Naive thymus-derived CD4-positive, alpha-beta T cell (primary cell): ENCODE measurements at places on chromosomes 1 and 21. TPM values are rescaled to one million over a fixed set of nuclear protein-coding genes. Genes with fewer than 3 reads are reported as not detected.

DNA sequence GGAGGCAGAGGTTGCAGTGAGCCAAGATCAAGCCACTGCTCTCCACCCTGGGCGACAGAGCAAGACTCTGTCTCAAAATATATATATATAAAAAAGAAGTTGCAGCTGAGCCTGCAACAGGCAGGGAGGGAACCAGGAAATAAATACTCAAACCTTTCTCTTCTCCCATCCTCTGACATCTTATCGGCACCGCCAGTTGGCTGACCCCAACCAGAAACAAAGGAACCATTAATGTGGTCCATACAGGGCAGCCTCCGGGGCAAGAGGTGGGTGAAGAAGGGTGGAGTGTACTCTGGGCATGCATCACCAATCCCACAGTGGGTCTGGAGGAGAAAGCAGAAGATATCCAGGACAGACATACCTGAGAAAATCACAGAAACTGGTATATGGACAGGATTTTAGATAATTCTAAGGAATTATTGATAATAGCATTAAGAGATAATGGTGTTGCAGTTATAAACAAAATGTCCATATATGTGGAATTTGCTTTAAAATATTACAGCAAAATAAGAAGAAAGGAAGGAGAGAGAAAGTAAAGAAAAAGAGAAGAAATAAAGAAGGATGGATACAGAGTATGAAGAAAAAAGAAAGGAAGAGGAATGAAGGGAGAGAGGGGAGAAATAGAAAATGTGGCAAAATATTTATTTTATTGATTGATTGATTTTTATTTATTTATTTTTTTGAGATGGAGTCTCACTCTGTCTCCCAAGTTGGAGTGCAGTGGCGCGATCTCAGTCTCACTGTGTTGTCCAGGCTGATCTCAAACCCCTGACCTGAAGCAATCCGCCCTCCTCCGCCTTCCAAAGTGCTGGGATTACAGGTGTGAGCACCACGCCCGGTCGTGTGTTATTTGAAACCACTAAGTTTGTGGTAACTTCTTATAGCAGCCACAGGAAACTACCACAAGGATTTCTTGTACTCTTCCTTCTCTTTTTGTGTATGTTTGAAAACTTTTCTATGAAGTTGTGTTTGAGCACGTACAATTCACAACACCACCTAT, 4.1 kb upstream of the PTAFR start:
- H3K4me3 ChIP-seq, result no peak overlapping the region
- H3K27me3 ChIP-seq, result no peaks in the 10 kb centered on the region
- no peak for DNase-seq
- no peak overlapping the region for H3K27ac ChIP-seq

GRCh38 chr1:232705815-232706575, 76.1 kb upstream of the SIPA1L2 start:
- no peak overlapping the region for H3K4me3 ChIP-seq
- no peak overlapping the region for H3K27ac ChIP-seq
- no peaks in the 10 kb centered on the region for H3K4me1 ChIP-seq
- no peaks in the 10 kb centered on the region for H3K36me3 ChIP-seq

- DNase-seq, result no peak
- H3K36me3 ChIP-seq, result no peaks in the 10 kb centered on the region
- H3K4me1 ChIP-seq, result no peaks in the 10 kb centered on the region
- no peak overlapping the region for H3K27ac ChIP-seq
These were observed 26.4 kb upstream of the KAZN start for GRCh38 chr1:14571810-14572767.

The NR5A2 gene
- total RNA-seq, result not detected

DNA sequence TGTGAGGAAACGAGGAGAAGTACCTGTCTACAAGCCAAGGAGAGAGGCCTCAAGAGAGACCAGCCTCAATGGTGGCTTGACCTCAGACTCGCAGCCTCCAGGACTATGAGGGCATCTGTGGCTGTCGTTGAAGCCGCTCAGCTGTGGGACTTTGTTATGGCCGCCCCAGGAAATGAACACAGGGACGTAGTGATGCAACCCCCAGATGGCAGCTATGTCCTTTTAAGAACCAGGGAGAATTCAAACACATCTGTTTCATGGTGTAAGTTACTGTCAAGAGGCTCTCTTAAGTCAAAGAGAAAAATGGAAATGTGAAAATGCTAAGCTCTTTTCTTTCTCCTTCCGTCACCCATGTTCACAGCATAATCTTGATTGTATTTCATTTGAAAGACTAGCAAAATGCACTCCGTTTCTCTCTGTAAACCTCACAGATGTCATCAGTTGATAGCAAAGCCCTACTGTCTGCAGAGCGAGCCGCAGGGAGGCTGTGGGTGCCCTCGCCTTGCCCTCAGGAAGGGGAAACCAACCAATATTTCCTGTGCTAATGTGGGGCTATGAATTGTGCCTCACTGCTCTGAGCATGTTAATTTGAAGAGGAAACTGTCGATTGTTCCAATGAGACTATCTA, 21.3 kb downstream of the UBASH3A start:
- H3K36me3 ChIP-seq, result peaks cover 44% of the 10 kb centered on the region
- no peaks in the 10 kb centered on the region for H3K27me3 ChIP-seq
- peak overlapping the region; percentile 85 for H3K27ac ChIP-seq
- peak; percentile 44 for DNase-seq
- H3K4me3 ChIP-seq, result peak overlapping the region; percentile 22
- peaks cover 71% of the 10 kb centered on the region for H3K4me1 ChIP-seq

- no peaks in the 10 kb centered on the region for H3K4me1 ChIP-seq
- H3K36me3 ChIP-seq, result no peaks in the 10 kb centered on the region
- no peaks in the 10 kb centered on the region for H3K27me3 ChIP-seq
- no peak overlapping the region for H3K4me3 ChIP-seq
- no peak for DNase-seq
These were observed 279.8 kb upstream of the VAMP3 start for GRCh38 chr1:7491109-7491817.

The PDC gene
- total RNA-seq, result not detected

The PRKACB gene
- 176 TPM for total RNA-seq

The CFAP45 gene
- 0.38 and 0.53 TPM in 2 replicates for total RNA-seq

The KDM5B gene
- total RNA-seq, result 59.2 TPM

DNA sequence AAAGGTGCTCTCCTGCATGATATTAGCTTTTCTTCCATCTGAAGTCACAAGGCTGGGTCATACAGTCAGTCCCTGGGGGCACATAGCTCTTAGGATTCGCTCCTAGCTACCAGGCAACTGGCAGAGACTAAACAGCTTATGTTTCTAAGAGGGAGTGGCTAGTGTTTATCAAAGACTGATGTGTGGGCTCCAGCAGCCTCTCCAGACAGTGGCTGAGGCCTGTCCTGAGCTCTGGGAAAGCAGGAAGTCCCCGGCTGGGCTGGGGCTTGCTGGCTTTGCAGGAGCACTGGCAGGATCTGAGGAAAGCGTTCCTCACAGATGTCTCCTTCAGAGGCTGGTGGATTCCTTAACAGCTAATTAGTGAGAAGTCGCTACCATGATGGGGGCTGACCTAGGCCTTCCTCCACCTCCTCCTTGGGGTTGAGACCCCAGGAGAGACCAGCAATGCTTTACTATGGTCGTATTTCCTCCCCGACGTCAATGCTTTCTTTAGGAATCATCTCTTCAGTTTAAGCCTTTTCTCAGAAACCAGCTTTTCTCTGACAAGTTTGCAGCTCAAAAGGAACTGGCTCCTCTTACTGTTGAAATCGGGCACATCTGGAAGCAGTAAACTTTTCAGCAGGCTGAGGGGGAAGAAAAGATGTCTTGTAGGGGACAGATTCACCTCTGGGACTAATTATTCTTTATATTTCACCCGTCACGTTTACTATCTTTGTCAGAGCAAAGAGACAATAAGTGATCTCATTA, 33.5 kb upstream of the HHAT start:
- no peaks in the 10 kb centered on the region for H3K36me3 ChIP-seq
- no peaks in the 10 kb centered on the region for H3K4me1 ChIP-seq
- no peak overlapping the region for H3K4me3 ChIP-seq

The VANGL2 gene
- not detected for total RNA-seq

GRCh38 chr1:159891275-159892157, 8.4 kb downstream of the CFAP45 start:
- H3K27ac ChIP-seq, result no peak overlapping the region
- peak; percentile 72 for DNase-seq
- H3K4me1 ChIP-seq, result no peaks in the 10 kb centered on the region
- no peaks in the 10 kb centered on the region for H3K36me3 ChIP-seq
- no peak overlapping the region for H3K4me3 ChIP-seq

GRCh38 chr1:101653482-101653946, 343.2 kb downstream of the OLFM3 start:
- no peak overlapping the region for H3K4me3 ChIP-seq
- H3K27me3 ChIP-seq, result no peaks in the 10 kb centered on the region
- H3K27ac ChIP-seq, result no peak overlapping the region
- DNase-seq, result no peak
- H3K36me3 ChIP-seq, result no peaks in the 10 kb centered on the region

DNA sequence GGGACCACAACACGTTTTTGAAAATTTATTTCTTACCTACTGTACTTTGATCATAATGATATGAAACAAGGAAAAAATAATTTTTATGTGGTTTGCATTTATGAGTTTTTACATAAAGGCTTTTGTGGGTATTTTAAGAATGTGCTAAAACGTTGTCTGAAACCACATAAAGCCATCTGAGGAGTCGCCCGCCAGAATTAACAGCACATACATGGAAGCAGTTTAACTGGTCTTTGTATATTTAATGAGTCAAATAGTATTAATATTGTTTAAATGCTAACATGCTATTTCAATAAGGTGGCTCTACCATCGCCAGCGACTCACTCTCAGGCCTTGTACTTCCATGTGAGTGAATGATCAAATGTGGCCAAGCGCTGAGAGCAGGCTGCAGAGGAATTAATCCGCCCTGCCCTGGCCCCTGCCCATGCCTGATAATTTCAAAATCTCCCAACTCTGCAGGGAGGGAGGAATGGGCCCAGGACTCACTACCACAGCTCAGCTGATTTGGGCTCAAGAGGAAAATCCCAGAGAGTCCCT, 49.6 kb downstream of the SLC66A1 start:
- H3K4me3 ChIP-seq, result no peak overlapping the region
- no peak for DNase-seq

DNA sequence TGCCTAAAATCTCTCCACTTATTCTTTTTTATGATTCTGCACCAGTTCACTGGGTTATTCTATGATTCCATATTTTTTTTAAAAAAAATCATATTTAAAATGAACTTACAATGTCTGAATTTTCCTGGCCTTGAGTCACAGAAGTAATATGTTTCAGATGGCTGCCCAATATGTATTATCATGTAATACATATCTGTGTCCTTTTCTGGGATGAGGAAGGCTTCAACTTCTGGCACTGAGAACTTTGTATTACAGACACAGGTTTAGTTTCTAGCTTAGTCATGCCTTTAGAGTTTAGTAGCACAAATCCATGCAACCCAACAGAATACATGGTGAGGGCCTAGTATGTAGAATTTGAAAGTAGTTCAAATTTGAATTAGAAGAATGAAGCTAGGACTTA, 7.8 kb upstream of the HSD17B7 start:
- DNase-seq, result no peak
- no peaks in the 10 kb centered on the region for H3K27me3 ChIP-seq
- no peak overlapping the region for H3K27ac ChIP-seq
- H3K4me1 ChIP-seq, result no peaks in the 10 kb centered on the region

GRCh38 chr21:29939924-29940275, at the start of gene GRIK1:
Gene GRIK1, minus strand, starts transcription at chr21:29939996.
- no peak within 1 kb of the TSS for H3K27ac ChIP-seq
- H3K4me1 ChIP-seq, result no peaks in the 10 kb centered on the region
- no peak for DNase-seq
- H3K4me3 ChIP-seq, result no peak within 1 kb of the TSS

The GNG4 gene
- total RNA-seq, result 2.3 and 2.7 TPM in 2 replicates

- no peak overlapping the region for H3K27ac ChIP-seq
- H3K36me3 ChIP-seq, result no peaks in the 10 kb centered on the region
- DNase-seq, result no peak
- no peaks in the 10 kb centered on the region for H3K4me1 ChIP-seq
- no peaks in the 10 kb centered on the region for H3K27me3 ChIP-seq
- H3K4me3 ChIP-seq, result no peak overlapping the region
These were observed 201.0 kb downstream of the S1PR1 start for GRCh38 chr1:101437800-101438199.

GRCh38 chr1:21182181-21182731, 5.6 kb upstream of the EIF4G3 start:
- DNase-seq, result no peak
- H3K4me1 ChIP-seq, result no peaks in the 10 kb centered on the region

- H3K4me1 ChIP-seq, result peaks cover 64% of the 10 kb centered on the region
- no peaks in the 10 kb centered on the region for H3K27me3 ChIP-seq
- H3K27ac ChIP-seq, result peak overlapping the region; percentile 48
- DNase-seq, result peak; percentile 53
These were observed 34.6 kb downstream of the SLC30A7 start for GRCh38 chr1:100930494-100930893.

GRCh38 chr1:239861985-239862384, 229.7 kb upstream of the FMN2 start:
- H3K4me1 ChIP-seq, result no peaks in the 10 kb centered on the region
- no peaks in the 10 kb centered on the region for H3K27me3 ChIP-seq
- no peak overlapping the region for H3K27ac ChIP-seq
- DNase-seq, result no peak
- H3K36me3 ChIP-seq, result no peaks in the 10 kb centered on the region

The LCE2B gene
- not detected in 2 replicates for total RNA-seq

The DNASE2B gene
- not detected for total RNA-seq

DNA sequence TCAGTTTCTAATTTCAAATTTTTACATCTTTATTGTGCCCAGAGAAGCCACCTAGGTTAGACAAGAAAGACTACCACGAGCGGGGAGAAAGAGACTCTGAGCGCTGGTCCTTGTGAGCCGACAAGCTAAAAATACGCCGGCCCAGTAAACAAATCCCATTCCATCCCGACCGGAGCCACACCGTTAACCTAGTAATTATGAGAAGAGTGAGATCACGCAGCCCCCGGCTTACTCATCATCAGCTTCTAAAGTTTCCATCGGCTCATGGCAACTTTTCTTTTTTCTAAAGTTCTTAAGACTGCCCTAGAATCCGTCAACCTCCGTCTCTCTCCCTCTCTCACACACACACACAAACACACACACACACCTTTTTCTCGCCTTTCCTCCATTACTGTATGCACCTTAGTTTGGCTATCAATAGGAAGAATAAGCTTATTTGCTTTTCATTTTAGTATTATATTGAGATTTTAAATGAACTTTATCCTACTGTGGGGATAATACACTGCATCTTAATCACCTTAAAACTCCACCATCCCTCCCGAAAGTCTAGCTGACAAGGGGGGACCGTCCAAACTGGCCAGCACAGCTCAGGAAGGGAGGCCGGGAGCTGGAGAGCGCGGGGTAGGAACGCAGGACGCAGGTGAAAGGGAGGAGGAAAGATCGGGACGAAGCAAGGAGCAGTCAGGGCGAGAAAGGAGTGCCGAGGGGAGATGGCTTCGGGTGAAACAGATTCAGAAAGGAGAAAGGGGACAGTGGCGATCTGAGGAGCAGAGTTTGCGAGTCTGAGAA, 728 bp downstream of the OTUD7B start:
- DNase-seq, result peak; percentile 18
- no peaks in the 10 kb centered on the region for H3K36me3 ChIP-seq
- peaks cover 8% of the 10 kb centered on the region for H3K4me1 ChIP-seq
- peak overlapping the region; percentile 89 for H3K4me3 ChIP-seq
- H3K27ac ChIP-seq, result peak overlapping the region; percentile 73
- H3K27me3 ChIP-seq, result no peaks in the 10 kb centered on the region
